AG08395 (cell line): ENCODE measurements at places on chromosomes 16 and 17.

GRCh38 chr16:56970934-56971767 lies 9.4 kb downstream of the CETP start:
- DNase-seq: peak; percentile 31

GRCh38 chr16:12998361-12999085 lies 97.1 kb downstream of the SHISA9 start:
- no peak for DNase-seq

GRCh38 chr17:73030501-73030921 lies 62.0 kb downstream of the SLC39A11 start:
- DNase-seq: peak; percentile 82

DNA sequence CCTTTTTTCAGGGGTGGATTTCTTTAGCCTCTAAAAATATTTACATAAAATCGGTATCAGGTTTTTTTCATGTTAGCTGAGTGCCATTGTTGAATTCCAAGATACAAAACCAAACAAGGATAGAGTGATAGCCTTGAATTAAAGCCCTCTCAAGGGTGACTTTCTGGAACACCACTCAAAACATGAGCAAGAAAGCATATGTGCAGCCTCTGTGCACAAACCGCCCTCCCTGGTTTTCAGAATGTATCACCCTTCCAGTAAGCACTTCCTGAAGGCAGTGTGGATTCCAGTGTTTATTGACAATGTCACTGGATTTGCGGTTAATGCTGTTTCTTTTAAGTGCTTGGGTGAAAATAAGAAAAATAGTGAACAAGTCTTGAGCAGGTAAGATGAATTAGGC lies 597.7 kb downstream of the TMEM114 start:
- DNase-seq: no peak

GRCh38 chr17:78484271-78485246 lies 92.6 kb downstream of the DNAH17 start:
- DNase-seq: peak; percentile 68

- no peak for DNase-seq
These were observed 623.2 kb downstream of the CDH8 start for GRCh38 chr16:61413021-61413420.

DNA sequence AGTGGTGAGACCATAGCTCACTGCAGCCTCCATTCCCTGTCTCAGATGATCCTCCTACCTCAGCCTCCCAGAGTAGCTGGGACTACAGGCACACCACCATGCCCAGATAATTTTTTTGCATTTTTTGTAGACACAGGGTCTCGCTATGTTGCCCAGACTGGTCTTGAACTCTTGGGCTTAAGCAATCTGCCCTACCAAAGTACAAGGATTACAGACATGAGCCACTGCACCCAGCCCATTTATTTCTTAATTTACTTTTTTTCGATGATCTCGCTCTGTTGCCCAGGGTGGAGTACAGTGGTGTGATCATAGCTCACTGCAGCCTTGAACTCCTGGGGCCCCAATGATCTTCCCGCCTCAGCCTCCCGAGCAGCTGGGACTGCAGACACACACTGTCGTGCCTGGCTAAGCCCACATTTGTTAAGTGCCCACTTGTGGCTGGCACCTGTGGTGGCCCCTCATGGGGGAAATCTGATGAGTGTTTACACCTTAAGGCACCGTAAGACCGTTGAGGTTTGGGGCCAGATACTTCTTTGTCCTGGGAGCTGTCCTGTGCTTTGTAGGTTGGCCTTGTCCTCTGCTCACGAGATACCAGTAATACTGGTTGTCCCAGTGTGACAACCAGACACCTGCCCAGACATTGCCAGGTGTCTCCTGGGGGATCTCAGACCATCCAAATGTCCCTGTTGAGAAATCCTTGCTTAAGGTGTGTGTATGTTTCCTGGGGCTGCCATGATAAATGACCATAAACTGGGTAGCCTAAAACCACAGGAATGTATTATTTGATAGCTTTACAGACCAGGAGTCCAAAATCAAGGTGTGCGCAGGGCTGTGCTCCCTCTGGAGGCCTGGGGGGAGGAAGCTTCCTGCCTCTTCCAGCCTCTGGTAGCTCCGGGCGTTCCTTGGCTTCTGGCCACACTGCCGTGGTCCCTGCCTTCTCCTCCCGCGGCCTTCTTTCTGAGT lies 141.4 kb upstream of the GSE1 start:
- DNase-seq: no peak

- DNase-seq: peak; percentile 27
These were observed 9.0 kb upstream of the C16orf95 start for GRCh38 chr16:87326151-87326571.
